C1 segment of cervical spinal cord (tissue), 14 donors: ENCODE measurements at places on chromosomes 2 and 18.

- no peak for DNase-seq
These were observed 625.6 kb upstream of the SLC39A10 start for GRCh38 chr2:195031411-195031810.

GRCh38 chr2:218357236-218358177, 850 bp downstream of the CATIP start:
- DNase-seq, result no peak

- DNase-seq, result no peak
These were observed 111.2 kb downstream of the PLB1 start for GRCh38 chr2:28606986-28607441.

- no peak for DNase-seq
These were observed 174.8 kb downstream of the UBR3 start for GRCh38 chr2:170002096-170002495.

DNA sequence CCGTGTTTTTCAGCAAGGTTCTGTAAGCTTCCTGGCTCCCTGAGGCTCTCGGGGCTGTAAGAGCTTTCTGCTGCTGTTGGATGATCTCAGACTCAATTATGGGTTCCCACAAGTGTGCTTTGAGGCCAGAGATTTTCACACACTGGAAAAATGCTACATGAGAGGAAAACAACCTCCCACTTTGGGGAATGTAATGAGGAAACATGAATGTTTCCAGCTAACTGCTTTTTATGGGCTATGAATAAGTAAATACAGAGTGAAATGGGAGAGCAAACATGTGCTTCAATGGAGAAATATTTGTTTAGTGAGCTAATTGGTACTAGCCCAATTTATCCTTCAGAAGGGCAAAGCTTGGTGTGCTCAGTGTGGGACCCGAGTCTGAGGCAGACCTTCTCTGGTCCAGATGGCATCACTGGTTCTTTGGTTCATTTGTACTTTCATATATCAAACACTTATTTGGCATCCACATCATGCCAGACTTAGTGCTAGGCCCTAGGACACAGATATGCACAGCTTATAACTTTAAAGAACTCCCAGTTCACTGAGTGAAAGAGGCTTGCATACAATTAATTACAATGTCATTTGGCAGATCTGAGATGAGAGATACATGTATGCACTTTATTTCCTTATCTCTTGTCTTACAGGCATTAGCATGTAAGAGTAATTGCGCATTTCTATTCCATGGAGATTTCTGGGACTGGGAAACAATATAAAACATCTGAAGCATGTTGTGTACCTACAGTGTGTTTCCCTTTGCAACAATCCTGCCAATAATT, 248.8 kb downstream of the RDH14 start:
- DNase-seq, result no peak

DNA sequence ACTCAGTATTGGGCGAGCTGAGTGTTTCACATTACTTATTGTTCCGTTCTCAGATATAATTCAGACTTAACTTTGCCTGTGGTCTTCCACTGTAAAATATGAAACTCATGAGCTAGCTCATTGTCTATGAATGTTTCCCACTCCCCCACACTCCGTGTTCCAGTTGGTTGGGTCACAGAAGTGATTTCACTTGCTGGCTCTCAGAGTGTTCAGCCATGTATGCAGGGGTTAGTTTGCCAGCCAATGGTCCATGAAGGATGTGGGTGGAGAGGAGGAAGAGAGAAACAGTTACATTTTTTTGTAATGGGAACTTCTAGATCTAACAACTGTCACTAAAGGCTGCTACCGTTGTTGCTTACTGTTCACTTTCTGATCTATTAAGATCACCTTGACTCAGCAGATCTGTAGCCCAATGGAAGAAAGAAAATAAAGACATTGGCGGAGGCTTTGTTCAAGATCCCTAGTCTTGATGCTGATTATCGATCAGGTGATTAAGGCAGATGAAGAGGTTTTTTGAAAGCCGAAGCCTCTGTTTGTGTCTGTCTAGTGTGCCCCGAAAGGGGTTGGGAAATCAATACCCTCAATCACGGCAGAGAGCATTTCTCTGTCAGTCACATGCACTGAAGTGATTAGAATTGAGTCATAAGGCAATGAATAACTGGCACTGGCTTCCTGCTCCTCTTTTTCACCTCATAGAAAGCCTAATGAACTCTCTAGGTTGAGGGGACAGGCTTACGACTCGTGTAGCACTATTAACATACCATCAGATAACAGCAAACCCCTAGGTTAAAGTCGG, 279.7 kb upstream of the FIGN start:
- no peak for DNase-seq

GRCh38 chr18:12769644-12770440, 67.0 kb downstream of the PSMG2 start:
- no peak for DNase-seq

DNA sequence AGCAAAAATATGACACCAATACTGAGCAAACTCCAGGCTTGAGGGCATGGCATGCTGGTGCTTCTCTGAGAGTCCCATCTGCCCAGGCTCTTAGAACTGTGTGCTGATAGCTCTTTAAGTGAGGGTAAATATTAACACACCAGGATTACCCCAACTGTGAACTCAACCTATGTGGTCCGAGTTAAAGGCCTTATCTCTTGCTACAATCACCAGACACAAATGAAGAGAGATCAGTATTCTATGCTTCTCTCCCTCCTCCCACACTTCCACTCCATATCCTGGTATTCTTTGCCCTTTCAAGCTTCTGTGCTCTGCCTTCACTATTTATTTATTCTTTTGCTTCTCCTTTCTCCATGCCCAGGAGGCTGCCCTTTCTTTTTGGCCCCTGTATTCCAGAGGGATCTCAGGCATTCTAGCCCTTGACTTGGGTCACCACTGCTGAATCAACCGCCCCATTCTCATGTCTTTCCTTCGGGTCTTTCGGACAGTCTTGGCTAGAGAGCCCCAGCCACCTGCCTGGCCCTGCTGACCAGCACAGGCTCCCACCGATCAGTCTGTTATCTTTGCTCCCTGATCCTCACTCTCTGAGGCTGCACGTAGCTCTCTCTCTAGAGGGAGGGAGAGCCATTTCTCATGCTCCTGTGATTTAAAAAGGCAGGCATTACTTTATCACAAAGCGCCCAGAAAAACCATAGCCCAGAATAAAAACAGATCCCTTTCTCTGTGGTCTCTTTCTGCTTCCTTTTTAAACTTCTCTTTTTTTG, 17.2 kb upstream of the HK2 start:
- no peak for DNase-seq

DNA sequence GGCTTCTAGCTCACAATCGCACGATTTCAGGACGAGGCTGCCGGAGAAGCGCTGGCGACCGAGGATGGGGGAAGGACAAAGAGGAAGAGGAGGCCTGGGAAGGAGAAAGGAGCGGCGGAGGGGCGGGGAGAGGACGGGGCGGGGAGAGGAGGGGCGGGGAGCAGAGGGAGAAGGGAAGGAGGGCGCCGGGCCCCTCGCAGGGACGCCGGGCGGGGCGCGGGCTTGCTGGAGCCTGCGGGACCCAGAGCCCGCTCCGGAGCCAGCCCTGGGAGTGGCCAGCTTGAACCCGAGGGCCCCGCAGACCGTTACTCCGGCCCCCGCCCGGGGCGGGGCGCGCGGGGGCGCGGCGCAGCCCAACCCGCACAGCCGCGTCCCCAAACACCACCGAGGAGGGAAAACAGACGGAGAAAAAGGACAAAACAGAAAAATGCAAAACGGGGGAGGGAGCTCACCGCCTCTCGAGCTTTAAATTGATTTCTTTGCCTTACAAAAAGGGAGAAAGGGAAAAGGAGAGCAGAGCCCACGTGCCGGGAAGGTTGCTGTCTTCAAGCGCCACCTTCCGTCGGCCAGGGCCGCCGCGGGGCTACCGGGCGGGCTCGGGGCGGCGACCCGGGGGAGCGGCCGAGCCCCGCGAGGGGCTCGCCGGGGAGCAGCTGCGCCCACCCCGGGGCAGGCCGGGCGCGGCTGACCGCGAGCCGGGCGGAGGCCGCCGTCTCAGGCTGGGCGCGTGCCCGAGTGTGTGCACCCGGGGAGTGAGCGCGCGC, 781 bp upstream of the SOX11 start:
- DNase-seq, result no peak

- no peak for DNase-seq
These were observed 190.6 kb downstream of the TDRD15 start for GRCh38 chr2:21314322-21314835.

- DNase-seq, result no peak
These were observed 284.8 kb upstream of the CYRIA start for GRCh38 chr2:16950436-16950835.

DNA sequence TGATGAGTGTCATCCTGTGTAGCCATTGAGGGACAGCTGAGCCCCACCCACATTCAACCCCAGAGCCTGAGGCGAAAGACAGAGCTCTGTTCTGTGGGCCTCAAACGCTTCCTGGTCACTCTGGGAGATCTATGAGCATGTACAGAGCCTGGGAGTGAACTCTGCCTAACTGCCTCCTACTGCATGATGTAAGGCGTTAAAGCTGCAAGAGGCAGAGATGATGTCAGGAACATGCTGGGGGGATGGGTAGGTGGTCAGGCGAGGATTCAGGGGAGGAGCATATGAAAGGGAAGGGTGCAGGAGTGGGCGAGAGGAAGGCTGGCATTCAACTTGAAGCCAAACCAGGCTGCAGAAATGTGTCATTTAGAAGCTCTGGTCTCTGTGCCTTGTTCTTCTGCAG, 181.0 kb downstream of the TFCP2L1 start:
- no peak for DNase-seq

- DNase-seq, result no peak
These were observed 140.9 kb downstream of the TCF4 start for GRCh38 chr18:55446996-55447671.

- no peak for DNase-seq
These were observed 336.9 kb downstream of the BCL11A start for GRCh38 chr2:60216452-60216995.

DNA sequence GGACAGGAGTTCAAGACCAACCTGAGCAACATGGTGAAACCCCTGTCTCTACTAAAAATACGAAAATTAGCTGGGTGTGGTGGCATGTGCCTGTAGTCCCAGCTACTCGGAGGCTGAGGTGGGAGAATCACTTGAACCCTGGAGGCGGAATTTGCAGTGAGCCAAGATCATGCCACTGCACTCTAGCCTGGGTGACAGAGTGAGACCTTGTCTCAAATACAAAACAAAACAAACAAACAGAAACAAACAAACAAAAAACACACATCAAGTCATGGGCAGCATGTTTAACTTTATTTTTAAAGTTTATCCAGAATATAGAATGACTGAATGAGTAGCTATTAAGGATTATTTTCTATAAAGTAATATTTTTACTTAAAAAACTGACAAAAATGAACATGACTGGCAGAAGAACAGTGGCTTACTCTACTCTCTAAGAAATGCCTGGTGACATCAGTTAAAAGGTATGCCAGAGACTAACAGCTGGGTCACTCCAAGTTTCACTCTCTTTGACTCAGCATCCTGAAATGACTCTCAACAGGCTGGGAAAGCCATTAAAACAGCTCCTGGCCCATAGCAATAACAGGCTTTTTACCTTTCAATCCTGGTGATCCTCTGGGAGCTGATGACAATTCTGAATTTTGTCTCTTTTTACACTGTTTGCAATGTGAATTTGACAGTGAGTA, 281.6 kb upstream of the STON1 start:
- no peak for DNase-seq

DNA sequence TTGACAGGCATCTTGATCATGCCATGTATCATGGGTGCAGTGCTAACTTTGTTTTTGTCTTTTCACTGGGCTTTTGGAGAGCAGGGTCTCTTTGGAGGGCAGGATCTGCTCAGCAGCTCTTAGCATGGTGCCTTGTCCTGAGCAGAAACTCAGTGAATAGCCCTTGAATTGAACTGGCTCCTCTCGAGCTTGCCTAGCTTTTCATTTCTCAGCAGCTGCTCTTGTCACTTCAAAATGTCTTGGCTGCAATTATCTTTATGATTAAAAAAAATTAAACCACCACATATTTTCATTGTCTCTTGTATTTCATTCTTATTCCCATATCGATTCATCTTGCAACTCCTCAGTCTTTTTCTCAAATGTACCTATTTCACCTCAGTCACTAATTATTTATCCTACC, 50.5 kb downstream of the CCDC85A start:
- DNase-seq, result no peak

GRCh38 chr2:241081643-241082340, 20.3 kb downstream of the MTERF4 start:
- no peak for DNase-seq

DNA sequence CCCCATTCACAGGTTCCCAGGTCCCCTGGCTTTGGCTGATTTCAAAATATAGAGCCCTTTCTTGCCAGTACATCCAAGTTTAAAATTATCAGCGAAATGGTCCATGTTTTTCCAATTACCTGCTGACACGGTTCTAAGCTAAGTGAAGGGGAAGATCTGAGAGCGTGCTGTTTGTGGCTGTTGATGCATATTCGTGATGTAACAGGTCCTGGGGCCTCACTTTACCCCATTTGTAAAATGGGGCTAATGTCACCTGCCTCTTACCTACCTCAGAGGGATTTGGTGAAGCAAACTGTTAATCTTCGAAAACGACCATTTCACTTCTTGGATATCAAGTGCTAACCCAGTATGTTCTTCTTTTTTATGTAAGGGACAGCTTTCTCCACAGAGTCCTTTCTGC, 33.0 kb downstream of the SLC1A4 start:
- DNase-seq, result no peak

GRCh38 chr2:31363956-31364750, 50.4 kb downstream of the XDH start:
- no peak for DNase-seq

- DNase-seq, result no peak
These were observed 12.0 kb upstream of the BCL11A start for GRCh38 chr2:60565472-60565871.

DNA sequence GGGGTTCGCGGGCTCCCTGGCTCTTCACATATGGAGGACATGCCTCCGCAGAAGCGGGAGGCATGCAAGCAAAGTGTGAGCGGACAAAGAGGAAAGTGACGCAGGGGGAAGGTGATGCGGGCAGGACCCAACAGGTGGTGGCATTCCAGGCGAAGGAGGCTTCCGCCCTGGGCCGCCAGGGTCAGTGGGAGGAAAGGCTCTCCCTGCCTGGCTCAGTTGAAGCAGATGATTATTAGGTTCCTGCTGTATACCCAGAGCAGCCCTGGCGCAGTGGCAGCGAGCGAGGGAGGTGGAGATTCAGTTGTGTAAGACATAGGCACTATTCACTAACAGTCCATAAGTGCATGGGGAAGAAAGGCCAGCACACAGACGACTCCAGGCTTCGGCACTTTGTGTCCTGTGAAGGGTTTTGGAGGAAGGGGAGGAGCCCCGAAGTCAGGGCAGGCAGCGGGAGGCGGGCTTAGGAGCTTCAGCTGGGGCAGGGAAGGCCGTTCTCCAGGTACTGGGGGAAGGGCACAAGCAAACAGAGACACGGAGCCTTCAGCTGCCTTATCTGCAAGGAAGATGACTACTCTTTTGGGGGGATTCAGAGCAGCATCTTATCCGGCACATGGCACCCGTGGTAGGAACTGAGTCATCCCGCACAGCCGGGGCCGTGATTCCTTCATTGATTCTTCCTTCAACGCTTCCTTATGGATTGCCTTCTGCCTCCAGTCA, 89.8 kb downstream of the TGOLN2 start:
- DNase-seq, result no peak
